ENCODE measurements at places on chromosomes 7 and 10.

- DNase-seq, result no peak
Observed at GRCh38 chr10:3727268-3727667, 57.7 kb downstream of the KLF6 start.

- no peak for DNase-seq
Observed at GRCh38 chr7:95526128-95526738, 40.5 kb downstream of the ASB4 start.

GRCh38 chr7:86768967-86769760 lies 125.5 kb downstream of the GRM3 start:
- no peak for DNase-seq

DNA sequence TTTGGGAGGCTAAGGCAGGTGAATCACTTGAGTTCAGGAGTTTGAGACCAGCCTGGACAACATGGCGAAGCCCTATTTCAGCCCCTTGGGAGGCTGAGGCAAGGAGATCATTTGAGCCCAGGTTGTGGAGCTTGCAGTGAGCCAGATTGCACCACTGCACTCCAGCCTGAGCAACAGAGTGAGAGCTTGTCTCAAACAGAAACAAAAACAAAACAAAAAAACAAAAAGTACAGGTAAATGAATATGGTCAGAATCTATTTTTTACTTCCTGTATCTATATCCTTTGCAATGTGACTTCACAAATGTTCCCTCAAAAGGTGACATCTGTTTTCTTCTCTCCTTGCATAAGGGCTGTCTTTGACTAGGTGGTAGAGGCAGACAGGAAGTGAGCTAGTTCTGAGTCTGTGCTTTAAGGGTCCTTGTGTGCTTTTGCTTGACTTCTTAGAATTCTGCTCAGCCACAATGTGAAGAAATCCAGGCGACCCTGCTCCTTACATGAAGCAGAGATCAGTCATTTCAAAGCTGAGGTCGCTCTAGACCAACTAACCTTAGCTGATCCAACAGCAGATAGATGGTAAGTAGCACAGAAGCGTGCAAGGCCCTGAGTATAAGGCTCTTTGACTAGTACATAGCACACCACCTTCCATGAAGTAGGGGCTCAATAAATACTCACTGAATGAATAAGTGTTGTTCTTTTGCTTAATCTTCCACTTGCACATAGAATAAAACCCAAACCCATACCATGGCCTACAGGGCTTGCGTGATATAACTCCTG lies 423.2 kb upstream of the PCDH15 start:
- DNase-seq, result no peak

- DNase-seq, result no peak
Observed at GRCh38 chr10:8400892-8401291, 346.4 kb downstream of the GATA3 start.

DNA sequence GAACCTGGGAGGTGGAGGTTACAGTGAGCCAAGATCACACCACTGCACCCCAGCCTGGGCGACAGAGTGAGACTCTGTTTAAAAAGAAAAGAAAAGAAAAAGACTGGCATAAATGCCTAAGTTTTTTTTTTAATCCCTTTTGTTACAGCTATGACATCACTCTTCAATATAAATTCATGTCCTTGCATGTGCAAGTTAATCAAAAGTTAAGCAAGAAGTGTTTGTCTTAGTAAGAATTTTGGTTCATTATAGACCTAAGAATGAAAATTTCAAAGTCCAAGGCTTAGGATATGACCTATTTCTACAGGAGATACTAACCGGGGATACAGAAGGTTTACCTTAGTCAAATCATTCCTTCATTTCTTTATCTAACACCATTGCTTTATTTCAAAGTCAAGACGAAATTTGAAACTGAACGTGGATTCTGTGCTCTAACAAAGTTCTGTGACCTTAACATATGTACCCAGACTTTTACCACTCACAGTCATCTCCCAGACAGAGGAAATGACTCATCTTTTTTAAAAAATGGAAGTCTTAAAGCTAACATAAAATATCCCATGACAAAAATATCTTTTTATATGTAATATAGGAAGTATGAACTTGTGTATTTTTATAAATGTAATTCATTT lies 29.3 kb upstream of the ITGB8 start:
- DNase-seq, result no peak

DNA sequence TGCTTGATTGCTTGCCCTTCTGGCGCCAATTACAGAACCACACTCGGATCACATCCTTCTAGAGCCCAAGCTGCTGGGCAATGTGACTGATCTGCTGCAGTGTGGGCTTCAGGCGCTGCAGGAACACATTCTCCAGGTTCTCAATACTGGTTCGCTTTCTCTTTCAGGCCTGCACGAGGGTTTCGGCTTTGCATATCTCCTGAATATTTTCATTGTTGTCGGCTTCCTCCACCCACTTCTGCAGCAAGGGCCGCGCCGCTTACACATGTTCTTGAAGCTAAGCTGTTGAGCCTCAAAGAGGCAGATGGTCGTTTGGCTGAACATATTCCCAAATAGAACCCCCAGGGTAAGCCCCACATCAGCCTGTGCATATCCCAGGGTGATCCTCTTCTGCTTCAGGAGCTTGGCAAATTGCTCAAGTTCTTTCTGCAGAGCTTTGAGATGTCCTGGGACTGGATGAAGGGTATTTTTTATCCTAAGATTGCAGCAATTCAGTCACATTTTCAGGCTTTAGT lies 64.6 kb downstream of the HERC4 start:
- DNase-seq, result no peak

DNA sequence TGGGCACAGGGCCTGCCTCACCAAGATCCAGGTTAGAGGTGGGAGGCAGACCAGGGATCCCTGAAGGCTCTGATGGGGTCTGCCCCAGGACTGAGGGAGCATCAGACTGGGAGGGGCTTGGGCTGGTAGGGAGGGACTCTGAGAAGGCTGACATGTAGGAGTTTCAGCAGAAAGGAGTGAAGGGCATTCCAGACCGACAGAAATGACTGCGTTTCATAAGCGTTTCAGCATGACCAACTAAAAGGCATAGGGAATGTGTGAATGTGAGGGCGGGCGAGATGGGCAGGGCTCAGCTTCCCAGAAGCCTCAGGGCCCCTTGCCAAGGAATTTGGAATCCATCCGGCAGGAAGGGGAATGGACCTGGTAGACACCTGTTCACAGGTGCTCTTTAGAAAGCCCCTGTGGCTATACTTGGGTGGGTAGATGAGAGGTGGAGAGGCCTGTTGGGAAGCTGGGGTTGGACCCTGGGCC lies 24.9 kb upstream of the SLC29A3 start:
- no peak for DNase-seq

- DNase-seq, result no peak
Observed at GRCh38 chr7:70787286-70787685, 344.7 kb upstream of the GALNT17 start.

DNA sequence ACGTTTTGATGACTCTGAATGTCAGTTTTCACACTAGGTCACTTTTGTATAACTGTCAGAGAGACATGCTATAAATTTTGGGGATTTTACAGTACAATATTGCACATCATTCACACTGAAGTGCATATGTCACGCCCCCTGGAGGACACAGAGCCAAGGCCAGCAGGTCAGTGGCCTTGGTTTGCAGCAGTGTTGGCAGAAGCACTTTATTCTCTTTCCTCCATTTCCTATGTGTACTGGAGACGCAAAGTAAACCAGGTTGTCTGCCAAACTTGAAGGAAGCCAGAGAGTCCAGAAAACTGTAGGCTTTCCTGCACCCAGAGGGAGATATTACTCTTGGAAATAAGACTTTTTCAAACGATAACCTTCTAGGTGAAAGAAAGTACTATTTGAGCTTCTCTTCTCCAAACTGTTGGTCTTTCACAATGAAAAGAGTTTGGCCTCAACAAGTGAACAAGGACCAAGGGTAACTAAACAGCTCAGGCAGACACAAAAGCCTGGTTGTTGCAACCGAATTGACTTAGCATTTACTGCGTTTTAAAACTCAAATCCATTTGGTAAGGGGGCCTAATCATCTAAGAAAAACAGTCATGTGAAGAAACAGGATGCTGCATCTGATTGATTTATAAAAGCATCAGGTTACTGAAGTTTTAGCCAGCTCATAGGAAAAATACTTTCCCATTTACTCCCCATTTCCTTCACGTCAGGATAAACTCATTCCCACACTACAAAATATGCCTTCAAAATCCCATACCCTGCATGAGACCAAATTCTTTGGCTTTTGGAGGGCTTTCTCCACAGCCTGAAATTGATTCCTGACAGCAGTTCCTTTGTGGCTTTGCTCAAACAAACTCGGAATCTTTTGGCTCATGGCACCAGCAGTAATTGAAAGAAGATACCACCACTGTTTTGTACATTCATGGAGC lies 83.0 kb upstream of the SEC61G start:
- no peak for DNase-seq

DNA sequence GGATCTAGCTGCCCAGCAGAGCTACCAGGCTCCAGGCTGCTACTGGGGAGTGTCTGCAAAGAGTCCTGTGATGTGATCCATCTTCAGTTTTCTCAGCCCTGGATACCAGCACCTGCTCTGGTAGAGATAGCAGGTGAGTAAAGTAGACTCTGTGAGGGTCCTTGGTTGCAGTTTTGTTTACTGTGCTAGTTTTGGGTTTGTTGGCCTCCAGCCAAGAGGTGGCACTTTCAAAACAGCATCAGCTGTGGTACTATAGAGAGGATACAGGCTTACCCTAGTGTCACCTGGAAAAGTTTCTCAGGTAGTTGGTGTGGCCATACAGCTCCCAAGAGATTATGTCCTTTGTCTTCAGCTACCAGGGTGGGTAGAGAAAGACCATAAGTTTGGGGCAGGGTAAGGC lies 56.3 kb downstream of the MTERF1 start:
- DNase-seq, result no peak

- DNase-seq, result no peak
Observed at GRCh38 chr7:23972057-23972456, 262.0 kb downstream of the STK31 start.

- no peak for DNase-seq
Observed at GRCh38 chr10:10915215-10915614, 102.5 kb upstream of the CELF2 start.

DNA sequence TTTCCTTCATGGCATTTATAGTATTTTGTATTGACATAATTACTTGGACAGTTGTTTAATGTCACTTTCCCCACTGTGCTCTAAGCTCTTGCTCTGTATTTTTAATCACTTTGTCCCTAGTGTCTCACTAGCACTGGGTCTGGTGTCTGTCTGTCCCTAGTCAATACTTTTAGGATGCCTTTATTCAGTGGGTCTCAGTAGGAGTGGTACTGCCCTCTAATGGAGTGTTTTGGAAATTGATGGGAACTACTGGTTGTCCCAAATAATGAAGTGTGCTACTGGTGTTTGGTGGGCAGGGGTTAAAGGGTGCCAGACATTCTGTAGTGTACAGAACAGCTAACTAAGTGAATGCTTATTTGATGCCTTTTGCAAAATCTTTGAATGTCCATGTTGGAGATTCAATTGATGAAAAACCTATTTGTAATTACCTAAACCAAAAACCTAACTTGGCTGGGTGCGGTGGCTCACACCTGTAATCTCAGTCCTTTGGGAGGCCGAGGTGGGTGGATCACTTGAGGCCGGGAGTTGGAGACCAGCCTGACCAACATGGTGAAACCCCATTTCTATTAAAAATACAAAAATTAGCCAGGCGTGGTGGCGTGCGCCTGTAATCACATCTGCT lies 33.3 kb downstream of the CDK14 start:
- peak; percentile 24 for DNase-seq

- no peak for DNase-seq
Observed at GRCh38 chr7:152859781-152860191, 100.2 kb downstream of the ACTR3B start.

DNA sequence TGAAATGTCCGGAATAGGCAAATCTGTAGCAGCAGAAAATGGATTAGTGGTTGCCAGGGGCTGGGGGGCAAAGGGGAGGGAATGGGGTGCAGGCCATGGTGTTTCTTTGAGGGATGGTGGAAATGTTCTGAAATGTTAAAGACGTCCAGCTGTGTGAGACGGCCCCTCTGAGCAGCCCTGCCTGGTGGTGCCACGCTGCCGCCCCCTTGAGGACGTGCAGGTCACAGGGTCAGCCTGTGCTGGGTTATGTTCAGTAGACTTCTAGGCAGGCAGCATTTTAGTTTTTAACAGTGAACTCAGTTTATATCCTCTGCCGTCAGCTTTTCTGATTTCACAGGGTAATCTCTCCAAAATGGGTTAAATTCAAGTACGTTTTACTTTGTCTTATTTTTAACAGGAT lies 9.4 kb downstream of the NUB1 start:
- DNase-seq, result peak; percentile 40

GRCh38 chr7:28410628-28411531 lies 1.4 kb upstream of the CREB5 start:
- DNase-seq, result no peak

DNA sequence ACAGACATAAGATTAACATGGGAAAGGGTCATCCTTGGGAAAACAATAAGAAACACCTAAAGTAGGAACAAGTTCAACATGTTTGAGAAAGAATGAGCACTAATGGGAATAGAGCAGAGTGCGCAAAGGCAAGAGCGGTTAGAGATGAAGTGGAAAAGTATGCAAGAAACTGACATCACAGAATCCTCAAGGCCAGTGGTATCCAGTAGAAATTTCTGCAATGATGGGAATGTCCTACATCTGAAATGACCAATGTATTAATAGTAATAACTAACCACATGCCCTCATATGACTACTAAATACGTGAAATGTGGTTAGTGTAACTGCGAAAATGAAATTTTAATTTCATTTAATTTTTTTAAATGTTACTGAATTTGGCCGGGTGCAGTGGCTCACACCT lies 54.8 kb downstream of the TFEC start:
- DNase-seq, result no peak

GRCh38 chr10:50648089-50648934 lies 24.6 kb upstream of the SGMS1 start:
- DNase-seq, result no peak

DNA sequence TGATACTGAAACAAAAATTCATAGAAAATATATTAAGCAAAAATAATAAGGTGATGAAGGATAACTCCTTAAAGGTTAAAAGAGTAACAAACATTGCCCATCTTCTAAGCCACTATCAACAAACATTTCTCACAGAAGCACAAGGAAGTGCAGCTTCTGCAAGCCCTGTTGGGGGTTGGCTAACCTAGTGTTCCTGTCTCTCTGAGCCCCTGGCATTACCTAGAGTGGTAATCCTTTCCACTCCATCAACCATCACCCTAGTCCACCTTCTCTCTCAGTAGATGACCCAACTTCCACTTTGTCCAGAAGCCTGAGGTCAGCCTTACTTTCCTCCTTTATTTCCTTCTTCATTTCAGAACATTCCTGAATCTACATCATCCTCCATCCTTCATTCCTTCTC lies 59.7 kb downstream of the HIPK2 start:
- no peak for DNase-seq

- no peak for DNase-seq
Observed at GRCh38 chr7:104971290-104972071, 42.5 kb upstream of the KMT2E start.

DNA sequence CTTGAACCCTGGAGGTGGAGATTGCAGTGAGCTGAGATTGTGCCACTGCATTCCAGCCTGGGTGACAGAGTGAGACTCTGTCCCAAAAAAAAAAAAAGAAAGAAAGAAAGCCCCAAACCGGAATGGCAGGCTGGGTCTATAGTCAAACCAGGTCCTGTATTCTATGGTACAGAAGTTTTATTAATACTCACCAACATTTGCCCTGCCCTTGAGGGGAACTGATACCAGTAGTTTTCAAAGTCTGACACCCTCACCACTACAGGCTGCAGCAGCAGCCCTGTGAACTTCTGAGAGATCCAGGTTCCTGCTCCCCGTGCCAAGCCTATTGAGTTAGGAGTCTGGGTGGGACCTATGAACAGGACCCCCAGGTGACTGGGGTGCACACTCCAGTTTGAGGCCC lies 80.6 kb downstream of the RGS10 start:
- DNase-seq, result no peak

Measured in stimulated activated CD4-positive, alpha-beta T cell treated with anti-CD3 and anti-CD28 coated beads, Interleukin-12 subunit alpha, Interleukin-12 subunit beta, amount 100 ng/mL, for 48 hours (primary cell).